ENCODE measurements at places on chromosomes 1 and 21.

DNA sequence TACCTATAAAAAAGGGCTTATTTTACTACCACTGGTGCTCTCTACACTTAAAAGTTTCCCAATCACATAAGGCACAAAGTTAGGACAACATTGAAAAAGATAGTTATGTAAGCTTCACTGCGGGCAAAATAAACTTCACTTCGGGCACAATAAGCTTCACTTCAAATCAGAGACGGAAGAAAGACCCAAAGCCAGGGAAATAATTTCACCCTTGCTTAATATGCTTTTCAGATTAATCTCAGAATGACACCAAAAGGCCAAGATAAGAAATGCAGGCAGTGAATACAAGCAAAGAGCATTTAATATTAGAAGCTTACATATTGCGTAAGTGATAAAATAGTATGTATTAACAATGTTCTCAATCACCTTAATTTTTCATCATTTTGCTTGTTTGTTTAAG lies 444.2 kb downstream of the SETD4 start:
- peak; percentile 74 for DNase-seq

DNA sequence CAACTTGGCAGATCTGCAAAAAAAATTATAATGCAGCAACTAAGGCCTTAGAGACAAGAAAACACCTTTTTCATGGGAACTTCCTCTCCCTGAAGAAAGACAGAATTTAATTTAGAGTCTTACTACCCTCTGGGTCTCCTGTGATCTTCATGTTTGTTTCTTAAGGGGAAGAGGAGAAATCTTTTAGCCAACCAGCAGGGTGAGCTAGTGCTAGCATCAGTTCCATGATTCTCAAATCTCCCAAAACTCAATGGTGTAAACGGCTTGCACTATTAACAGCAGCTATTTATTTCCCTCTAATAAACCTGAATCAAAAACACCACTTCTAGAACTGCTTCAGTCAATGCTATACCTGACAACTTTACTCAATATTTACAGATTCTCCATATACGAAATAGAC lies 3.8 kb downstream of the ZNF644 start:
- no peak for DNase-seq

- no peak for DNase-seq
These were observed 102.8 kb downstream of the POFUT2 start for GRCh38 chr21:45184869-45185268.

- DNase-seq, result peak; percentile 63
These were observed 145.5 kb downstream of the TIAM1 start for GRCh38 chr21:31198575-31198974.

GRCh38 chr1:6638226-6638625 lies 13.6 kb downstream of the THAP3 start:
- DNase-seq, result peak; percentile 52

GRCh38 chr1:111955755-111956154 lies 33.7 kb downstream of the KCND3 start:
- peak; percentile 15 for DNase-seq

- DNase-seq, result no peak
These were observed 2.1 kb downstream of the PFKL start for GRCh38 chr21:44301961-44302406.

GRCh38 chr1:188154196-188154595 lies 1325.4 kb downstream of the PLA2G4A start:
- DNase-seq, result no peak

DNA sequence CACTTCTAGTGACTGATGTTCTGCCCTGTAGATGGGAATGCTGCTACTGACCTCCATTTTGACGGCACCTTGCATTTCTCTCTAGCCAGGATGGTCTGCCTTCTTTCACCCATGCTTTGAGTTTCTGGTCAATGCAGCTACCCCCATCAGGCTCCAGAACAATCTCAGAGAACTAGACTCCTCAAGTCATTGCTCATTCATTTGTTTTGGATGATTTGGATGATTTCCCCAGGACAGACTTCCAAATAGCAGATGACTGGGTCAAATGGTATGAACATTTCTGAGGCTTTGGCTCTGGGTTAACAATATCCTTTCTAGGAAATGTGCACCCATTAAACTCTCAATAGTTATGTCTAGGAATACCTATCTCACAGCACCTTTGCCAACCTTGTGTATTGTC lies 63.9 kb downstream of the CSMD2 start:
- DNase-seq, result peak; percentile 93

GRCh38 chr1:147781056-147781471 lies 20.7 kb upstream of the GJA5 start:
- no peak for DNase-seq

- no peak for DNase-seq
These were observed 6.9 kb upstream of the PRKAA2 start for GRCh38 chr1:56638248-56638647.

DNA sequence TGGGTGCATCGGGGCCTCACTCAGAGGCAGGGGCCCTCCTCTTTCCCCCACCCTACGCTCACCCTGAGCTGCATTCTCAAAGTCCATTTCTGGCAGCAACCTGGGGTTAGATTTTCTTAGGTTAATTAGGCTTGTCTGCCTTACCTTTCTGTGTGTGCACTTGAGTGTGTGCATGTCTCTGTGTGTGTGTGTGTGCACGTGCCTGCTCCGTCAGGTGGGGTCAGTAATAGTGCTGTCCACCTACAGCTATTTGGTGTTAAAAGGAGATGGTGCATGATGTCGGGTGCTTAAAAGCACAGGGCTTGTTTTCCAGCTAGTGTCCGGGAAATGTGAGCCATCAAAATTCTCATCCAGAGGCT lies 257.9 kb downstream of the CAMTA1 start:
- no peak for DNase-seq

DNA sequence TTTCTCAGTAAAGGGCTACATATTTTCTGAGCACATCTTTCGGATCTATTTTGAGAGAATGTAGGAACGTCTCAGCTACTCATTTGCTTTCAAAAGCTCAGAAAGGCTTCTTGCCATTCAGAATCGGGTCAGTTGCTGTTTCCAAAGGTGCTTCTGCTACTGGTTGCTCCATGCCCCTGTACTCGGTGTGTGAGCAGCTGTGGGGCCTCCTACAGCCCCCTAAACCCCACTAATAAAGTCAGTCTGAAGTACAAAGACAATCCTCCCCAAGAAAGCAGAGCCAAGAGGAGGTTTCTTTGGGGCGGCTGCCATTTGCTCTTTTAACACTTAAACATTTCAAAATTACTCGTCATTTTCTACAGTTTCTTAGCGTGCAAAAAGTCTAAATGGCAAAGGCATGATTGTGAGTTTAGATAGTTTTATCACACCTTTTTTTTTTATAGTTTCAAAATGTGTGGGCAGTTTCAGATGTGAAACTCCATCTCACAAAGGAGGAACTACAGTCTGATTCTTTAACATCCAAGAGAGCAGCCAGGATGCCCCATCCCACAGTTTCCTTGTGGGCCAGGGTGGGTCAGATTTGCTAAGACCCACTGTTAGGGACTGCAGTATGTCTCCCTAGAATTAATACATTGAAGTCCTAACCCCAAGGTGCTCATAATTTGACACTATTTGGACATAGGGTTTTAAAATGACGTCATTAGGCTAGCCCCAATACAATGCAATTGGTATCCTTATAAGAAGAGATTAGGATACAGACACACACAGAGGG lies 4.1 kb downstream of the RUNX1 start:
- DNase-seq, result no peak

GRCh38 chr1:29577512-29577911 lies 341.2 kb downstream of the PTPRU start:
- DNase-seq, result no peak
